Stimulated activated CD4-positive, alpha-beta T cell treated with anti-CD3 and anti-CD28 coated beads, Interleukin-15, amount 100 ng/mL, for 1 hour (primary cell): ENCODE measurements at places on chromosomes 13 and 19.

GRCh38 chr13:75175575-75175974 lies 306.4 kb downstream of the TBC1D4 start:
- no peak for DNase-seq

- DNase-seq = no peak
Measured at GRCh38 chr19:38664503-38665211, 17.2 kb downstream of the ACTN4 start.

- DNase-seq = no peak
Measured at GRCh38 chr19:709965-710571, 1.3 kb downstream of the PALM start.

- no peak for DNase-seq
Measured at GRCh38 chr13:113620036-113620796, 35.7 kb downstream of the TFDP1 start.

DNA sequence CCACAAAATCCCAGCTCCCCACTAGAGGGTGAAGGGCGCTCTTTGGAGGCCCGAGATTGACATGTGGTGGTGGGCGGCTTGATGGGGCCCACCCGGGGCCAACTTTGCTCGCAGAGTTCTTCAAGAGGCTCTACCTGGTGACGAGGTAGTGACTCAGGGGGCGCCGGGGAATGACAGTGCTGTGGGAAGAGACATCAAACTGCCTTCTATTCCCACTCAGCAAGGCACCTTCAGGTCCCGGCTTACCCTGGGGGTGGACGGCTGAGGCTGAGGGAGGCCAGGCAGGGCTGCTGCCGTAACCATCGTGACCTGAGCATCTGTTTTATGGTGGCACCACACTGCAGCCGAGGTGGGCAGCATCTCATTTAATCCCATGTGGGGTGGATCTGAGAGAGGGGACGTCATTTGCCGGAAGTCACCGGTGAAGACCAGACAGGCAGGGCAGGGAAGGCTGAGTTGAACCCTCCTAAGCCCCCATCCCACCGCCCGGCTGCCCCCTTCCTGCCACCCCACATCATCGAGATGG lies 1.6 kb downstream of the LINGO3 start:
- no peak for DNase-seq

DNA sequence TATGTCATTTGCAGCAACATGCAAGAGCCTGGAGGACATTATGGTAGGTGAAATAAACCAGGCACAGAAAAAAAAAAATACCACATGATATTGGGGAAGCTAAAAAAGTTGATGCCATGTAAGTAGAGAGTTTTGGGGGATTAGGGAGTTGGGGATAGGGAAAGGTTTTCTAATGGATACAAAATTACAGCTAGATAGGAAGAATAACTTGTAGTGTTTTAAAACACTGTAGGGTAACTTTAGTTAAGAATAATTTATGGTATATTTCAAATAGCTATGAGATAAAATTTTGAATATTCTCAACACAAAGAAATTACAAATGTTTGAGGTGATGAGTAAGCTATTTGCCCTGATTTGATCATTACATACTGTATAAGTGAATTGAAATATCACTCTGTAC lies 1456.7 kb upstream of the MIR17HG start:
- no peak for DNase-seq

DNA sequence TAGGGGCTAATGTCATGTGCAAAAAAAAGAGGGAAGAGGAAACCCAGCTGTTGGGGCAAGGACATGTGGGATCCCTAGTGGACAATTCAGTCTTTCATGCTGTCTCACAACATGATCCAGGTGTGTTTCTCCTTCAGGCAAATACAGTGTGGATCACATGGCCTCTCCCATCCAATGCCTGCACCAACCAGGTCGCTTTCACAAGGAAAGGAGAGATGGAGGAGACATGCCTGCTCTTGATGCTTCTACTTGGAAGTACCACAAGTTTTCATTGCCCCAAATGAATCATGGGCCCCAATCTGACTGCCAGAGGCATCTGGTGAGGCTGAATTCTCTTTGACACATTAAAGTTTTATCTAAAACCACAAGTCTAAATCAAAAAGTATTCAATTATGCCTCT lies 82.1 kb downstream of the DLEU7 start:
- DNase-seq = no peak

- no peak for DNase-seq
Measured at GRCh38 chr19:47539747-47540311, 25.0 kb upstream of the NAPA start.

- no peak for DNase-seq
Measured at GRCh38 chr19:40149501-40149900, 41.7 kb upstream of the MAP3K10 start.

DNA sequence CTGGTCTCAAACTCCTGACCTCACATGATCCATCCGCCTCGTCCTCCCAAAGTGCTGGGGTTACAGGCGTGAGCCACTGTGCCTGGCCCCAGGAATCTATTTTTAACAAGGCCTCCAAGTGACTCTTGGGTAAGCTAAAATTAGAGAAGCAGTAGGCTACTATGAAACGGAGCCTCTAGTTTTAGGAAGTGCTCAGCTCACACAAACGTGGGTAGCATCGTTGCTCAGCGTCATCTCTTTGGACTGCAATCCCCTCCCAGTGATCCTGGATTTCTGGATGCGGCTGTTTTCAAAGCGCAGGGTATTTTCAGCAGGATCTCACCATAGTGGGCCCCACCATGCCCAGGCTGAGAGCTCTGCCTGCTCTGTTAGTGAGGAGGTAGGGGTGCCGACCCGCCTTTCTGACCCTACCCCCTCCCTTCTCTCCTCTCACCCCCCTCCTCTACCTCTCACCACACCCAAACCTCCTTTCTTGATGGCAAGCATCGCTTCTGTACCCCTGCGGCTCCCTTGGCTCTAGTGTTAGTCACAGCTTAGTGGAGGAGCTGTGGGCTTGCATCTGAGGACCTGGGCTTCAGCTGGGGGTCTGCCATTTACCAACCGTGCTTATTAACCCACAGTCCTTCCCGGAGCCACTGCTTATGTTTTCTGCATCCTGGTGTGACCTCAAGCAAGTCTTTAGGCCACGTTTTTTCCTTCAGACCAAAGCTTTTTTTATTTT lies 34.2 kb downstream of the GJA3 start:
- DNase-seq = no peak

DNA sequence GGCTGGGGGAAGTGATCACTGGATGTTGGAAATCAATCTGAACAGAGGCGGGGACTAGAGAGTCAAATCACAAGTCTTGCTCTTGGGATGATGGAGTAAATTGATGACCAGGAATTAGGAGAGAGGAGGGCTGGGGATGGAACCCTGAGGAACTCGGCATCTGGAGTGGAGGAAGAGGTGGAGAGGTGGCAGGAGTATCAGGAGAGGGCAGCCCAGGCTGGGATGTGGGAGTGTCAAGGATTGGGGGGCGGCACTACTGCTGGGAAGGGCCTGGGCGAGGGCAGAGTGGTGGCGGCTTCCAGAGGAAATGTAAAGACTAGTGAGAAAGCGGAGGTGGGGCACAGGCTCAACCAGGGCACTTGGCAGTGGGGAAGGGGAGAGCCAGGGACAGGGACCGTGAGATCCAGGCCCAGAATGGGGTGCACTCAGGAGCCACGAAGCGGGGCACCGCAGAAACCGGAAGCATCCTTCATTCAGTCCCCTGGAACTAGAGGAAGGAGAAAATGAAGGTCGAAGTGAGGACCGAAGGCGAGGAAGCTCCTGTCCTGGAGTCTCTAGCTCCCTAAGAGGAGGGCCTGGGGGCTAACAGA lies 81.2 kb upstream of the GPR183 start:
- DNase-seq = no peak

DNA sequence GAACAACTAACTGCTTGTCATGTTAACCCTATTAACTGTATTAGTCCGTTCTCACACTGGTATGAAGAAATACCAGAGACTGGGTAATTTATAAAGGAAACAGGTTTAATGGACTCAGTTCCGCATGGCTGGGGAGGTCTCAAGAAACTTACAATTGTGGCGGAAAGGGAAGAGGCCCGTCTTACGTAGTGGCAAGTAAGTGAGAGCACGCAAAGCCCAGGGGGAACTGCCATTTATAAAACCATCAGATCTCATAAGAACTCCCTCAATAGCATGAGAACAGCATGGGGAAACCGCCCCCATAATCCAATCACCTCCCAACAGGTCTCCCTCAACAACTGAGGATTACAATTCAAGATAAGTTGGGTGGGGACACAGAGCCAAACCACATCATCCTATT lies 34.7 kb downstream of the PHF11 start:
- no peak for DNase-seq

- no peak for DNase-seq
Measured at GRCh38 chr13:43284162-43284561, 260.8 kb downstream of the DNAJC15 start.

DNA sequence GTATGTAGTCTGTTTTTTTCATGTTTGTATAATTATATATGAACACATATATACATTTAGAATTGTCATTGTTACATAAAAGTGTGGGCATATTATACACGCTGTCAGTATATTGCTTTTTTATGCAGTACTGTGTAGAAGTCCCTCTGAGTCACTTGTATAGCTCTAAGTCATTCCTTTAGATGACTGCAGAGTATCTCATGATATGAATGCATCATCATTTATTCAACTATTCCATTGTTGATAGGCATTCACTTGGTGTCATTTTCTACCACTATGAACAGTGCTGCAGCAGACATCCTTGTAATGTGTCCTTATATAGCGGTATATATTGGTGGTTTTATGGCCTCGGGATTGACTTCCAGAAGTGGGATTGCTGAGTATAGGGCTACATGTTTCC lies 15.3 kb downstream of the RFXAP start:
- DNase-seq = no peak
